ENCODE measurements at places on chromosomes 5 and 9.

DNA sequence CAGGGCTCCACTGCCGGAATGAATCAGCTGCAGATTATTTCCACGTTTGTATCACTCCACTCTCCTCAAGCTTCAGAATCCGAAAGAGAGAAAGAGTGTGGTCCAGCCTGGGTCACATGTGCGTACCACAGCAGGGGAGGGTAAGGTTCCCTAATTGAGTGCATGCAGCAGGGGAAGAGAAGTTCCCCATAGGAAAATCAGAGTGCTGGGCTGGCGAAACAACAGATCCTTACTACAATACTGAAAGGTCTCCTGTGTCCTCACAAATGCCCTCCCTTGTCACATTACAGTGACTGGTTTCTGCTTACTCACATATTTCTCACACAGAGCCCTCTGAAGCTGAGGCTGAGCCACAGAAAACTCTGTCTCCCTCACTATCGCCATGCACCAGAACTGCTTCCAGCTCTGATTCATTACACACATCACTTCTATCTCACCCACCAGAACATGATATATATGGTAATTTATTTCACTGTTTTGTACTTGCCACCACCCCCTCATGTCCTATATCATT is 532.2 kb upstream of the TUSC1 start:
- DNase-seq: no peak

- peak; percentile 52 for DNase-seq
Observed at GRCh38 chr9:123129423-123129822, 96.0 kb downstream of the GPR21 start.

DNA sequence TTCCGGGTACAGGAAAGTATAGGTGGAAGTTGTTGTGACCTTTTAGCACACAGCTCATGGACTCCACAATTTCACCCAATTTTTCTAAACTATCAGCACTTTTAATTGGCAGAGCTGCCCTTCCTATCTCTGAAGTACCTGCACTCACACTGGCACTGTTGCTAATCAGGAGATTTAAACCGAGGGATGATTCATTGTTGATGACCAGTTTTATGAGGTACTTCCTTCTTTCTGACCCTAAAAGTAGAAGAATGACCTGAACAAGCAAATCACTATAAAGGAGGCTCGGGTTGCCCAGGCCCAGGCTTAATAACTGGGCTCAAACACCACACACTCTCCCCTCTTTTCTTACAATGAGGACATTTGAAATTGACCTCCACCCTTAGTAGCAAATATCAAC is 105.9 kb downstream of the KCNN2 start:
- DNase-seq: no peak

DNA sequence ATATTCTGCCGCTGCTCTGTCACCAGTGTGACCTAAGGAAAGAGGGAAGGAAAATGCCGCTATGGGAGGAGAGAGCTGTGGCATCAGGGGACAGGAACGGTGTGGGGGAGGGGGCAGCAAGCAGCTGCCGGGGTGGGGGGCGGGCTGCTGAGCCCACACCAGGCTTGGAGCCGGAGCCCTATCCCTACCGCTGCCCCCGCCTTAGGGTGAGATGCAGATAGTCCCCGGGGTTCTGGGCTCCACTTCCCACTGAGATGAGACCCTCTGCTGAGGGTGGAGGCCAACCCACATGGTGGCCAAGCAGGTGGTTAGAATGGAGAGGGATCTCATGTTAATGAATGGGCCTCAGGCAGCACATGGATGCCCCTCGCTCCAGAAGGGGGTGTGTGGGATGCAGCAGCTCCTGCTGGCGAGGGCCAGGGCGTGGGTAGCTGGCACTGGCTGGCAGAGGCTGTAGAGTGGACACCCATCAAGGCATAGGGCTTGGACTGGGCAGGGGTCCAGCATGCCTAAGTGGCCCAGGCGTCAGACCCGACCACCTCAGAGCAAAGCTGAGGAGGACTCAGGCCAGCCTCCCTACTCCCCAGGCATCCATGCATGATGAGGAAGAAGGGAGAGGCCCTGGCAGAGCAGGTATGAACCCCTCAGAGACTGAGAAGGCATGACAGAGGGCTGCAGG is 131.5 kb downstream of the ZNF354C start:
- DNase-seq: no peak

GRCh38 chr9:125650271-125650737 is 56.7 kb downstream of the MAPKAP1 start:
- DNase-seq: no peak

- no peak for DNase-seq
Observed at GRCh38 chr9:121893786-121894185, 199.3 kb downstream of the TTLL11 start.

- DNase-seq: no peak
Observed at GRCh38 chr9:123282362-123283047, 14.1 kb upstream of the STRBP start.

DNA sequence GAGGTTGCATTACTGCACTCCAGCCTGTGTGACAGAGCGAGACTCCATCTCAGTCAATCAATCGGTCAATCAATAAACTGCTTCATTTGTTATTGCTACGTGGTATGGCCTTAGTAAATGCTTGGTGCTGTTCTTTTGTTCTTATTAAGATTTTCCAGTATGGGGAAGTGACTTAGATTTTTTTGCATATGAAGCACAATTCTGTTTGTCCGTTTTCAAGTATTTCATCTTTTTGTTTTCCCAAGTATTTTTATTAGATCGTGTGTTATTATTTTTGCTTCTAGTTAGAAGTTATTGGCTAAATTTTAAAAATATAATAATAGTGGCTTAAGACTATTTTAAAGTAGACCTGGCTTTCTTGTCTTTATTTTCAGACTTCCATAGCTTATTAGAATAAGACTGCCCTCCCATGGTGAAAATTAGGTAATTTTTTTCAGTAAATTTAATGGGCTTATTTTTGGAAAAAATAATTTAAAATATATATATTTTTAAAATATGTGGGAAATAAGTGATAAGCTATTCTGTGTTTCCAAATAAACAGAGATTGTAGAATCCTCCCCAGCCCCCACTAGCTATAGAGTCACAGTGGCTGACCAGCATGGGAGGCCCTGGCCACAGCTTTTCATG is 14.7 kb upstream of the OMD start:
- DNase-seq: peak; percentile 32

- DNase-seq: no peak
Observed at GRCh38 chr5:132830436-132831094, at the start of gene SHROOM1. TSS of gene SHROOM1 (minus strand) at chr5:132830647. CDS start at chr5:132826140, 4,507 bp downstream.

GRCh38 chr9:105293408-105293807 is 49.0 kb downstream of the SLC44A1 start:
- DNase-seq: no peak

DNA sequence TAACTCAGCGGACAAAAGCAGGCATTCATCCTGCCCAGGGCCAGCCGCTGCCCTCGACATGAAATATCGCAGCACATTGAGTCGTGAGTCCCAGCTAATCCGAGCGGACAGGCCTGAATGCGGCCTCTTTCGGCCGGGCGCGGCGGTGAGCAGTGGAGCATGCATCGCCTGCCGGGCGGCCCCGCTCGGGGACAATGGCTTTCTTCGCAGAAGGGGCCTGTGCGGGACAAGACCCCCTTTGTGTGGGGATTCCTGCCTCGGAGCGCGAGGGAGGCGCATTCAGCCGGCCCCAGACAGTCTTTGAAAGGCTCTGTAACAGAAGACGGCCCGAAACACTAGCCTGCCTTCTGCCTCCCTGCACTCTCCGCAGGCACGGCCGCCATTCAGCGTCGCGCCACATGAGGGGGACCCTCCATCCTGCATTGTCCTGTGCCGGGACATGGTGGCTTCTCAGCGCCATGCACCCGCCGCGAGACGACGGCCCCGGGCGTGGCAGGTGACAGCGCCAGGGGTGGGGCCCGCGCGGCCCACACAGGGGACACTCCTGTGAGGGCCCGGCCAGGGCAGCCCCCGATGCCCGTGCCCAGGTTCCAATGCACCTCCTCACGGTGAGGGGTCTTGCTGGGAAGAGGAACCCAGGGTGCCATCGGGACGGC is 52.0 kb downstream of the EXD3 start:
- DNase-seq: no peak

- peak; percentile 73 for DNase-seq
Observed at GRCh38 chr9:113808391-113809358, 67.4 kb upstream of the ZNF618 start.

GRCh38 chr5:178086266-178086665 is 27.1 kb upstream of the N4BP3 start:
- DNase-seq: no peak

- peak; percentile 48 for DNase-seq
Observed at GRCh38 chr9:15244001-15244441, 63.0 kb downstream of the TTC39B start.

GRCh38 chr5:42583322-42583721 is 160.1 kb downstream of the GHR start:
- peak; percentile 43 for DNase-seq

- peak; percentile 79 for DNase-seq
Observed at GRCh38 chr9:96209407-96210271, 92.3 kb downstream of the HSD17B3 start.

DNA sequence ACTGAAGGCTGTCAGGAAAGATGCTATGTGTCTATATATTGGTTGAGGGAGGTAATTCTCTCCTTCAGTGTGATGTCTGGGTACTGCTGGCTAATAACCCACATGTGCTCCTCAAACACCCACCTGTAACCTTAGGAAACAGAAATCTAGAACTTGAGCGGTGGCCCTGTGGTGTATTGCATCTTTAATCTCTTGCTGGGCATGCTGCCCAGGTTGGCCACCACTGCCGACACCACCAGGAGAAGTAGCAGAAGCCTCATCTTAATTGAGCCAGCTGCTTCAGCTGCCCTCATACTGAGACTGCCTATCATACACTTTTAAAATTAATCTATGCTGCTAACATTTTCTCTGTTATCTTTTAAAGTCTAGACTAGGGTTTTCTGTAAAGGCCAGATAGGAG is 103.5 kb upstream of the C5orf63 start:
- DNase-seq: no peak
